Activated B cell treated with CpG ODN at 0.5 μM for 24 hours (primary cell): ENCODE measurements at places on chromosomes 1 and 21.

DNA sequence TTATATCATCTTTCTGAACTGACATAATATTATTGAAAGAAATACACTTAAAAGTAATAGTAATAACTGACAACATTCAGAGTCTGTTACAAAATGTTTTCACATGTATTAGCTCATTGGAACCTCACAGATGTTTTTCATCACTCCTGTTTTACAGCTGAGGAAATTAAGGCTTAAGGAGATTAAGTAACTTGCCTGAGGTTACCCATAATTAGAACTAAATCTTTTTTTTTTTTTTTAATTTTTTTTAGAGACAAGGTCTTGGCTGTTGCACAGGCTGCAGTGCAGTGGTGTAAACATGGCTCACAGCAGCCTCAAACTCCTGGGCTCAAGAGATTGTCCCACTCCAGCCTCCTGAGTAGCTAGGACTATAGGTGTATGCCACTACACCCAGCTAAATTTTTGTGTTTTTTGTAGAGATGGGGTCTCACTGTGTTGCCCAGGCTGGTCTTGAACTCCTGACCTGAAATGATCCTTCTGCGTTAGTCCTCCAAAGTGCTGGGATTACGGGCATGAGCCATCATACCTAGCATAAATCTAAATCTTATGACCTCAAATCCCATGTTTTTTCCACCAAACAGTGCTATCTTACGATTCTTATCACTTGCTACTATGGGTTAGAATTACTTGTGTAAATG, 64.7 kb upstream of the MACF1 start:
- no peaks in the 10 kb centered on the region for H3K36me3 ChIP-seq
- no peak for DNase-seq
- no peaks in the 10 kb centered on the region for H3K4me1 ChIP-seq
- H3K4me3 ChIP-seq = no peak overlapping the region
- no peaks in the 10 kb centered on the region for H3K27me3 ChIP-seq

DNA sequence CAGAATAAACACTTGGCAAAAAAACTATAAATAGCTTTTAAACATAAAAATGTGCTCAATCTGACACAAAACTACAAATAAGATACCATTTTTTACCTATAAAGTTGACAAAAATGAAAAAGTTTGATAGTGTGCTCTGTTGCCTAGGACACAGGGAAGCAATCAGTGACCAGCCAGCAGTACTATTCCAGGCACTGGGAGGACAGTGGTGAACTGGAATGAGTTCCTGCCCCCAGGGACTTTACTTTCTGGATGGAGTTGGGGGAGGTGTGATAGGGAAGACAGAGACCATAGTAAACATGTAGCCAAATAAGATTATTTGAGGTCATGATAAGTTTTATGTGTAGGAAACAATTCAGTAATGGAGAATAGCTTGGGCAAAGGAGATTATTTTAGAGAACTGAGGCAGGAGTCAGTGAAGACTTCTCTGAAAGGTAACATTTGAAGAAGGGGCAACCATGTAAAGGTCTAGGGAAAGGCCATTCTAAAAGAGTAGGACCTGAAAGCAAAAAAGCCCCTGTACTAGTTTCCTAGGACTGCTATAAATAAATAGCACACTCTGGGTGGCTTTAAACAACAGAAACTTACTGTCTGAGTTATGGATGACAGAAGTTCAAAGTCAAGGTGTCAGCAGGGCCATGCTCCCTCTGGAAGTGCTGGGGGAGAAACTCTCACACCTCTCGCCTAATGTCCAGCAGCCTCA, 42.0 kb downstream of the EEIG2 start:
- DNase-seq = no peak
- peaks cover 16% of the 10 kb centered on the region for H3K36me3 ChIP-seq
- no peak overlapping the region for H3K27ac ChIP-seq
- H3K27me3 ChIP-seq = no peaks in the 10 kb centered on the region
- no peak overlapping the region for H3K4me3 ChIP-seq

DNA sequence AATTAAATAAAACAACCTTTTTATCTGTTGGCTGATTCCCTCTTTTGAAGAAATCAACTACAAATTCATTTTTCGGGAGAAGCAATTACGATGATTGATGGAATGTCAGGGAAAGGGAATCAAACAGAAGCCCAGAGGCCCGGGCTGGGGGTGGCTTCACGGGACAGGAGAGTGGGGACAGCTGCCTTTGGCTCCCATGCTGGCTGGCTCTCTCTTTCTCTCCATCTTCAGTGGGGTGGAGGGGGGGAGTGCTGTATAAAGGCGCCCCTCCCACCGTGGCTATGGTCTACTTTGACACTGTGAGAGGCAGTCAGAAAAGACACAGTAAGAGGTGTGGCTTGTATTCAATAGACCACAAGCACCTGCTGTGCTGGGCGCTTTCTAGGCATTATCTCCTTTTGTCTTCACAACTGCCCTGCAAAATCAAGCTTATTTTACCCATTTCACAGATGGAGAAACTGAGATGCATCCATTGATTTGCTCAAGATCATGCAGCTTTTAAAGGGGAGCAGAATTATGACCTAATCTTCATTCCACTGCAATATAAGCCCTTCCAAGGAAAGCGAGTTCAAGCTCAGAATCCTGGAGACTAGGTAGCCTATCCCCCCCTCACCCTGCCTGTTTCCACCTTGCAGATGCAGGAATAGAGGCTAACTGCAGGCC, 92.9 kb downstream of the GRIK3 start:
- H3K36me3 ChIP-seq = no peaks in the 10 kb centered on the region
- H3K4me3 ChIP-seq = no peak overlapping the region
- H3K4me1 ChIP-seq = no peaks in the 10 kb centered on the region
- H3K27me3 ChIP-seq = peaks cover 8% of the 10 kb centered on the region

- H3K4me1 ChIP-seq = no peaks in the 10 kb centered on the region
- H3K4me3 ChIP-seq = no peak overlapping the region
- H3K27me3 ChIP-seq = peaks cover 7% of the 10 kb centered on the region
- H3K36me3 ChIP-seq = no peaks in the 10 kb centered on the region
- DNase-seq = no peak
Measured at GRCh38 chr1:111251570-111251969, 24.1 kb downstream of the CHI3L2 start.
